ENCODE measurements at places on chromosomes 5 and 9. TPM values are rescaled to one million over a fixed set of nuclear protein-coding genes. Genes with fewer than 3 reads are reported as not detected.

DNA sequence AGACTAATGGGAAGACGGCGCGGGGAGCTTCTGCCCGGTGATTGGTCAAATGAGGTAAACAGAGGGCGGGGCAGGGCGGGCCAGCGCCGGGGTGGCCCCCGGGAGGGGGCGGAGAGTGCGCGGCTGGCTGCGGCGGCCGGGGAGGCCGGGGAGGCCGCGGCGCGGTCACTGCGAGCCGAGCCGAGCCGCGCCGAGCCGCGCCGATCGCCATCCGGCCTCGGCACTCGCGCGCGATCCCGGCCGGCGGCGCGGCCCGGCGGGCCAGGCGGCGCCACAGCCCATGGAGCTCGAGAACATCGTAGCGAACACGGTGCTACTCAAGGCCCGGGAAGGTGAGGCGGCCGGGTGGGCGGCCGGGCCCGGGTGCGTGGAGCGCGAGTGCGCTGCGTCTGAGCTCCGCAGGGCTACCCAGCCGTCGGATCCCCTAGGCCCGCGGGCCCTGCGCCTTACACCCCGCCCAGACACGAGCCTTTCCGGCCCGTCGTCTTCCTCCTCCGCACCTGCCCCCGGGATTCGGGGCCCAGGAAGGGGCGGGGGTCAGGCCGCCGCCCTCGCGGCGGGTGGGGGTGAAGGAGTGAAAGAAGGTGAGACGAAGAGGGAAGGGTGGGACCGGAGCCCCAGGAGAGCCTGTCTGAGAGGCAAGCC lies at the start of gene GRK6:
Gene GRK6 (plus strand): TSS at position 111 of the 645 bp plus-strand sequence. CDS start 170 bp downstream, at position 281.
- H3K4me1 ChIP-seq, result peaks cover 20% of the 10 kb centered on the region
- no peaks in the 10 kb centered on the region for H3K36me3 ChIP-seq
- H3K27me3 ChIP-seq, result no peaks in the 10 kb centered on the region
- peak; percentile 73 for DNase-seq

DNA sequence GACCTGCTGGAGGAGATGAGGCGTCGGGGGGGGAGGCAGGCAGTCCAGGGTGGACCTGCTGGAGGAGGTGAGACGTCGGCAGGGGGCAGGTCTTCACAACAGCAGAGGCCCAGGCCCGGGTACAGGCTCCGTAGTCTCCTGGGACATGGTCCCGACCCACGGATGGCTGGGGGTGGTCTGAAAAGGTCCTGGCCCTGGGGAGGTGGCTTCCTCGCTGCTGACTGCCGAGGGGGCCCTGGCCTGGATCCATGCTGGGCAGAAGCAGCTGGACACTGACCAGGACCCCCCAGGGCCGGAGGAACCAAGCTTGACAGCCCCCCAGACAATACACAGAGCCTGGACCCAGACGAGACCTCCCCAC lies 8.5 kb downstream of the EGFL7 start:
- H3K36me3 ChIP-seq, result no peaks in the 10 kb centered on the region
- no peaks in the 10 kb centered on the region for H3K27me3 ChIP-seq
- no peak for DNase-seq

DNA sequence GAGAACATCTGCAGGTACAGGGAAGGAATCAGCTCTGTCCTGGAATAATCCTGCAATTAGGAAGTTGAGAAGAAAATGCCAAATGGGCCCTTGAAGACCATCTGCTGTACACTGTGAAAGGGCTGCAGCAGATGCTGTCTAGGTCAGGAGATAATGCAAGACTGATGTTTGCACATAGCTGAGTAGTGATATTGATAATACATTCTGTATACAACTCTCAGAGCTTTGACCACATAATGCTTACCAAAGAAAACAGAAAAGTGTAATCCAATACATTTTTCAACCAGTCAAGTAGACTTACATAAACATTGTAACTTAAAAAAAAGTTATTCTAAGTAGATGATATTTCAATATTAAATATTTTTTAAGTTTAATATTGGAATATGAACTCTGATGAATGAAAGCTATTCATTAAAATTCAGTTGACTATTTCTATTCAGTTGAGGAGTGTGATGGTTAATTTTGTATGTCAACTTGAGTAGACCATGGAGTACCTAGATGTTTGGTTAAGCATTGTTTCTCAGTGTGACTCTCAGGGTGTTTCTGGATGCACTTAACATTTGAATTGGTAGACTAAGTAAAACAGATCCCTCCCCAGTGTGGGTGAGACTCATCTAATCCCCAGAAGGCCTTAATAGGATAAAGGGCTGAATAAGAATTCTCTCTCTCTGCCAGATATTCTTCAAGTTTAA lies 380.1 kb upstream of the PRR16 start:
- H3K36me3 ChIP-seq, result no peaks in the 10 kb centered on the region
- H3K27me3 ChIP-seq, result no peaks in the 10 kb centered on the region
- H3K4me1 ChIP-seq, result no peaks in the 10 kb centered on the region

MAP1B gene
- 263 TPM for total RNA-seq

- no peaks in the 10 kb centered on the region for H3K4me1 ChIP-seq
- no peaks in the 10 kb centered on the region for H3K36me3 ChIP-seq
- no peak overlapping the region for H3K27ac ChIP-seq
- DNase-seq, result no peak
- H3K27me3 ChIP-seq, result peaks cover 11% of the 10 kb centered on the region
- no peak overlapping the region for H3K4me3 ChIP-seq
Measured at GRCh38 chr9:68546596-68547390, 6.1 kb upstream of the TMEM252 start.

DNA sequence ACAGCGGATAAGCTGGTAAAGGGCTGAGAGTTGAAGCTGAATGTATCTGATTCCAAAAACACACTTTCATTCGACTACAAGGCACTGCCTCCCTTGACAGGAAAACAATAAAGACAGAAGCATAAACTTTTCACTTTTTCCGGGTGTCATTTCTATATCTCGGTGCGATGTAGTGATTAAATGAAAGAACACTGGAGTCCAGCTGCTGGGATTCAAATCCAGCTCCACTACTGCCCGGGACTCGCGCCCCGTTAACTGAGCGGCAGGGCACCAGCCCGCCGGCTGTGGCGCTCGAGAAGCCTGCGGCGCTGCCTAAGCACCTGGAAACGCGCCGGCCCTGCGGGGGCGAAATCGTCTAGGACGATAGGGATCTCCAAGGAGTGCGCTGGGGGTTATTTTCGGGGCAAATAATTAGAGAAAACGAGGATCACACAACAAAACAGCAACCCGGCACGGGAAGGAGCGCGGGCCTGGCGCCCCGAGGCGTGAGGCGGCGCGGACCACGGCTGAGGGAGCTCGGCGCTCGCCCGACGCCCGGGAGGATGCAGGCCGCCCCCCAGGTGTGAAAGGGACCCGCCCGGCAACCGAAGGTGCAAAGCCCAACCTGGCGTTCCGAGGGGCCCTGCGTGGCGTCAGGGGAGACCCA lies 837 bp downstream of the UIMC1 start:
- peak; percentile 77 for DNase-seq
- no peaks in the 10 kb centered on the region for H3K27me3 ChIP-seq
- peak overlapping the region; percentile 96 for H3K27ac ChIP-seq
- no peaks in the 10 kb centered on the region for H3K36me3 ChIP-seq

FBXW5 gene
- total RNA-seq, result 102 TPM

DNA sequence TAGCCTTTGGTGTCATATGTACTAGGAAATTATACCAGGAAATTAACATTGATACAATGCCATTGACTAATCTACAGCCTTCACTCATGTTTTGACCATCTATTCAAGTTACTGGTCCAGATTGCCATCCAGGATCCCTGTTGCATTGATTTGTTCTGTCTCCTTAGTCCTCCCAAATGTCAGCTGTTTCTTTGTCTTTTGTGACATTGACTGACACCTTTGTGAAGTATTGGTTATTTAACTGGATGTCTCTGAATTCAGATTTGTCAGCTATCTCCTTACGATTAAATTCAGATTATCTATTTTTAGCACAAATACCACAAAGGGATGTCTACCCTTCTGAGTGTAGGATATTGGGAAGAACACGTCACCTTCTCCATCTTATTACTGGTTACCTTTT lies 73.7 kb upstream of the CTNND2 start:
- H3K27ac ChIP-seq, result no peak overlapping the region
- H3K4me1 ChIP-seq, result no peaks in the 10 kb centered on the region
- no peak for DNase-seq
- no peaks in the 10 kb centered on the region for H3K36me3 ChIP-seq

IL33 gene
- total RNA-seq, result not detected

GRCh38 chr5:71782393-71782770 lies 63.3 kb downstream of the CARTPT start:
- no peaks in the 10 kb centered on the region for H3K36me3 ChIP-seq
- no peak overlapping the region for H3K27ac ChIP-seq
- peaks cover 15% of the 10 kb centered on the region for H3K4me1 ChIP-seq
- H3K27me3 ChIP-seq, result no peaks in the 10 kb centered on the region
- no peak for DNase-seq
- H3K4me3 ChIP-seq, result no peak overlapping the region

WNT8A gene
- total RNA-seq, result not detected

DPM2 gene
- total RNA-seq, result 29.0 TPM

SLC23A1 gene
- not detected for total RNA-seq

GRCh38 chr5:67378256-67378655 lies 181.7 kb upstream of the CD180 start:
- no peak for DNase-seq
- no peaks in the 10 kb centered on the region for H3K4me1 ChIP-seq
- no peak overlapping the region for H3K4me3 ChIP-seq
- H3K27ac ChIP-seq, result no peak overlapping the region
- H3K36me3 ChIP-seq, result no peaks in the 10 kb centered on the region
- no peaks in the 10 kb centered on the region for H3K27me3 ChIP-seq

- no peaks in the 10 kb centered on the region for H3K27me3 ChIP-seq
- H3K4me1 ChIP-seq, result no peaks in the 10 kb centered on the region
- no peaks in the 10 kb centered on the region for H3K36me3 ChIP-seq
- peak; percentile 13 for DNase-seq
- no peak overlapping the region for H3K27ac ChIP-seq
Measured at GRCh38 chr5:42020788-42021530, 95.9 kb downstream of the FBXO4 start.

DNA sequence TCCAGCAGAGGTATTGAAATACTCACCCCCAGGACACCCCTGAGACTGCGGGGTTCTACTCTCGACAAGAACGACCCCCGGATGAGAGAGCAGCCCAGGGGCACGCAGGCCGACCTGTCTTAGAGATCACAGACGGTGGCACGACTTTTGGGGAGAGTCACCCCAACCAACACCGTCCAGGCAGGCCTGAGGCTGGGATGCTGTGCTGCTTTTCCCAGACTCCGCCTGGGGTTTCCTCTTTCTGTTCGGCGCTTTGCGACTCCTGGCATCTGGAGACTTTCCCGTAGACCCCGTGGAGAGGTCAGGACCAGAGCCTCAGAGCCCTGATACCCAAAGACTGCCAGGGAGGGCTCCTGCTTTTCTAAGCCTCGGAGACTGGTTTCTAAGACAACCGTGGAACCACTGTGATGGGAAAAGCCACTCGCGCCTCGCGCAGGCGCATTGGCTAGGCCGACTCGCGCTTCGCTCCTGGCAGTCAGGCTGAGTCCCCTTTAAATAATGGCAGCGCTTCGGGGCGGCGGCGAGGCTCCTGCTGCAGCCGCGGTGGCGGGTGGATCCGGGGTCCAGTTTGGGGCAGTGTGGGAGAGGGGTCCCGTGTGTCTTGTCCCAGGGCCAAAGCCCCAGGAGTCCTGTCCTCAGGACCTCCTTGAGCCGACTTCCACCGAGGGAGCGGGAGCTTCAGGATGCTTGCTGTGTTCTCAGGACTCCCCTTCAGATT lies 484.0 kb downstream of the SPATA31A7 start:
- no peak for DNase-seq
- H3K27me3 ChIP-seq, result no peaks in the 10 kb centered on the region
- peaks cover 7% of the 10 kb centered on the region for H3K36me3 ChIP-seq
- H3K4me1 ChIP-seq, result no peaks in the 10 kb centered on the region
- H3K27ac ChIP-seq, result no peak overlapping the region

- H3K27me3 ChIP-seq, result no peaks in the 10 kb centered on the region
- no peak overlapping the region for H3K4me3 ChIP-seq
- DNase-seq, result no peak
- H3K36me3 ChIP-seq, result no peaks in the 10 kb centered on the region
- no peak overlapping the region for H3K27ac ChIP-seq
Measured at GRCh38 chr9:38096238-38096805, 27.3 kb upstream of the SHB start.

DNA sequence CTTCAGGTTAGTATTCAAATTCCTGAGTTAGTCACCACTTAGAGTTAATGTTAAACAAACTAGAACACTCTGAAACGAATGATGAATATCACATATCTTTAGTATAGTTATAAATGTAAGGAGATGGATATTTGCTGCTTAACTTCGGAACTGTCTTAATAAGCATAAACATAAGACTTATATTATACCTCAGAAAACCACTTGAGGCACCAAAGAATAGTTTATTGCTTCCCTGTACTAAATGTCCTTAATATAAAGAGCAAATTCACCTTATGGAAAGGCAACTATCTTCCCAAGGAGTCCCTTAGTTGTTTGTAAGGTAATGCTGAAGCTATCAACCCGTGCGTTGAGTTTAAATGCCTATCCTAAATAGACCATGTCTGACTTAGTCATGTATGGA lies 300.0 kb upstream of the ADAMTSL1 start:
- no peaks in the 10 kb centered on the region for H3K36me3 ChIP-seq
- H3K27me3 ChIP-seq, result no peaks in the 10 kb centered on the region
- DNase-seq, result no peak
- H3K27ac ChIP-seq, result no peak overlapping the region
- H3K4me3 ChIP-seq, result no peak overlapping the region

- DNase-seq, result peak; percentile 88
Measured at GRCh38 chr5:75239681-75240080, 3.0 kb upstream of the ANKRD31 start.

LEAP2 gene
- 1.8 TPM for total RNA-seq

- no peak overlapping the region for H3K4me3 ChIP-seq
- H3K4me1 ChIP-seq, result peaks cover 25% of the 10 kb centered on the region
- DNase-seq, result no peak
- H3K36me3 ChIP-seq, result no peaks in the 10 kb centered on the region
- H3K27ac ChIP-seq, result no peak overlapping the region
Measured at GRCh38 chr9:134971196-134971595, 53.5 kb upstream of the FCN1 start.

GRCh38 chr9:126432659-126433058 lies 106.0 kb downstream of the MVB12B start:
- no peak overlapping the region for H3K27ac ChIP-seq
- no peaks in the 10 kb centered on the region for H3K27me3 ChIP-seq
- H3K36me3 ChIP-seq, result no peaks in the 10 kb centered on the region
- peaks cover 3% of the 10 kb centered on the region for H3K4me1 ChIP-seq
- DNase-seq, result no peak
